Caudate nucleus (tissue), 63 donors: ENCODE measurements at places on chromosomes 2 and 18.

DNA sequence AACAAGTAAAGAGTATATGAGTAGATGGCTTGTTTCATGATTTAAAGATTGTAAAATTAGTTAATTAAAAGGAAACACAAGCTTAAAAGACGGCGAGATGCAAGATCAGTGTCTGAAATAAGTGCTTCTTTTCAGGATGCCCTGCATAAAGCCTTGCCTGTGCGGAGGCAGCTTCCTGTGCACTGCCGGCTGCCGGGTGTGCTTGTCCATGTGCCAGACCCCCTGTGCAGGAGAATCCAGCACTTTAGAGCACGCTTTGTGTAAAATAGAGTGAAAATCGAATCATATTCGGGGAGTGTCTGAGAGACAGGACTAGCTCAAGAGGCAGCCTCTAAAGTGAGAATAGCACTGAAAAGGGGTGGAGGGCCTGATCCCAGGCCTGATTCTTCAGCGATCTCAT, 154.7 kb downstream of the CHST9 start:
- DNase-seq, result no peak

DNA sequence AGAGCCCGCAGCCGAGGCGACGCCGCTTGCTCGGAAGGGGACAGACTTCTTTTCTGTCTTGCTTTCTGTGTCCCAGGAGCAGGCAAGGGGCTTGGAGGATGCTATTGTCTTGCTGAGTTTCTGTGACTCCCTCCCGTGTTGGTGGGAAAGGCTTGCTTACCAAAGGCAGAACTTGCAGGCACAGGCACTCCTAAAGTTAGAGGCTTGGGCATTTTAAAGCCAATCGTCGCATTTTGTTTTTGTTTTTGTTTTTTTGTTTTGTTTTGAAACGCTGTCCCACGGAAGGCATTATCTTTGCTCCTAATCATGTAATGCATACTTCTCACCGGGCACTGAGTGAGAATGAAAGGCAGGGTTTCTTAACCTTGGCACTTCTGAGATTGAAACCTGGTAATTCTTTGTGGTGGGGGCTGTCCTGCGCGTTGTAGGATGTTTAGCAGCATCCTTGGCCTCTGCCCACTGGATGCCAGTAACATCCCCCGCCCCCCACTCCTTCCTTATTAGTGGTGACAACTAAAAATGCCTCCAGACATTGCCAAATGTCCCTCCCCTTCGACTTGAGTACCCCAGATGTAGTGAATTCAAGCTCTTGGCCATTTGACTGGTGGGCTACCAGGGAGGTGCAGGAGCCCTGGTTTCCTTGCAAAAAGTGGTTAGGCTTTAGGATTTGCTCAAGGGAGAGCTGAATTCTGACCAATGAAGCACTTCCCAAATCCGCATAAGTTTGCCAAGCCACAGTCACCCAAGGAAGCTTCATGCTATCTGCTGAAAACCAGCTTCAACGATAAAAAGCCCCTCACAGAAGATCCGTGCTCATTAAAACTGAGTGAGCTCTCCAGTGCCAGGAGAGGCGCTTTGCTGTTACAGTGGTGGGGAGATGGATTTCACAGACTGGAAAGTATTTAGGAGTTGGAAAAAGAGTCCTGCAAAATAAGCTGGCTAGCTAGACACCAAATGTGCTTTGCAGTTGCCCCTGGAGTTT, 1.2 kb downstream of the ANTXR1 start:
- DNase-seq, result no peak

GRCh38 chr2:102790091-102790455, 28.2 kb downstream of the TMEM182 start:
- DNase-seq, result no peak

GRCh38 chr2:207185372-207185771, 19.6 kb upstream of the KLF7 start:
- DNase-seq, result no peak

GRCh38 chr18:40983835-40984234, 971.2 kb upstream of the PIK3C3 start:
- no peak for DNase-seq

DNA sequence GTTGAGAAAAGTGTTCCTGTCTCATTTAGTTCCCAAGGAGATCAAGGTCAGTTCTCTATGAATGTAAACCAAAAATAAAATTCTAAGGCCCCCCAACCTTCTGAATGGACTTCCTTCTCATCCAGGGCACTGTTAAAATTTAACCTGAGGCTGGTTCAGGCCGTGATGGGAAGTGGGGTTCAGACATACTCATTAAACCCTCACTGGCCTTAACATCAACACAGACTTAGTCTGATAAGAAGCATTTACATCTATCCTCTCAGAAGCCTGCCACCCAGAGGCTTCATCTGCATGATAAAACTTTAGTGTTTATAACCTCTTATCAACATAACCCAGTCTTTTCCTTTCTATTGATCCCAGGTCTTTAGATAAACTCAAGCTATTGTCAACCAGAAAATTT, 22.4 kb downstream of the ITSN2 start:
- DNase-seq, result no peak

- DNase-seq, result no peak
These were observed 137.5 kb downstream of the FMNL2 start for GRCh38 chr2:152472481-152472887.

DNA sequence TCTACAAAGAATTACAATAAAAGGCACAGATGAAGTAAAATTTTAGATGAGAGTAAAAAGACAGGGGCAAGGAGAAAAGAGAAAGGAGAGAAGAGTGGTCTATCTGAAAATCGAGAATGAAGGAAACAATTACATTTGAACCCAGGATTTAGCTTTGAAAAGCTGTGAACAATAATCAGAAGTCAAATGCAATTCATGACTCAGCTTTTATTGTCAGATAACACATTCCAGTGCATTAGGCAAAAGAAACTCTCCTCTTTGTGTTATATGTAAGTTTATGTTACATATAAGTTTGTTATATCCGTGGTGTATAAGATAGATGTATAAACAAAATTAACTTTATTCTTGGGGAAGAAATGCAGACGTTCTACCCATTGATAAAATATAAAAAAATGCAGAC, 284.5 kb downstream of the GBX2 start:
- DNase-seq, result no peak

DNA sequence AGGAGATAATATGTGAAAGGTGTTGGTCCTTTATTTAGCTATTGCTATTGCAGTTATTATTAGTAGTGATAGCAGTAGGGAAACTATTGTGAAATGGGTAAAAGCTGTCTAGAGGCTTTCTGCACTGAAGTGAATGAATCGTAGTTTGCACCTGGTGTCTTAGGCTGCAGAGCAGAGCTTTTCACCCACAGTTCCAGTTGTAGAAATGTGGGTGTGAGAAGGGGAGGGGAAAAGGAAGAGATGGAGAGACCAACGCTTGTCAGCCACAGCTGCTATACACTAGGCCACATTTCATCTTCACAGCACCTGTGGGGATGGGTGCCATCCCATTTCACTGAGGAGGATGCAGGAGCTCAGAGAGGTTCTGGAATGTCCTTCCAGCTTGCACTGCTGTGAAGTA, 50.0 kb downstream of the TRPM8 start:
- DNase-seq, result no peak

GRCh38 chr2:144468823-144469595, 50.9 kb downstream of the ZEB2 start:
- no peak for DNase-seq

GRCh38 chr18:23702606-23703005, 13.4 kb downstream of the LAMA3 start:
- DNase-seq, result no peak

GRCh38 chr2:84969511-84970209, 1.3 kb upstream of the KCMF1 start:
- no peak for DNase-seq

DNA sequence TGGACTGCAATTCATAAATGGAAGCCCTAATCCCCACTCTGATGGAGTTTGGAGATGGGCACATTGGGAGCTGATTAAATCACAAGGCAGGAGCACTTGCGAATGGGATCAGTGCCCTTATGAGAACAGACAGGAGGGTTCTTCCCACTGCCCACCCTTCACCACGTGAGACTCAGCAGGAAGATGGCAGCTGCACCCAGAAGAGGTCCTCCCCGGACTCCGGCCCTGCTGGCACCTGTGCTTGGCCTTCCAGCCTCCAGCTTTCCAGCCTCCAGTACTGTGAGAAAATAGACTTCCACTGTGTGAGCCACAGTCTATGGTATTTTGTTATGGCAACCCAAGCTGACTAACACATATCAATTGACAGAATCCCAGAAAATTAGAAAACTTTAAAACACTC, 267.6 kb upstream of the SALL3 start:
- no peak for DNase-seq

- no peak for DNase-seq
These were observed 74.7 kb downstream of the DPP4 start for GRCh38 chr2:161999321-161999720.

DNA sequence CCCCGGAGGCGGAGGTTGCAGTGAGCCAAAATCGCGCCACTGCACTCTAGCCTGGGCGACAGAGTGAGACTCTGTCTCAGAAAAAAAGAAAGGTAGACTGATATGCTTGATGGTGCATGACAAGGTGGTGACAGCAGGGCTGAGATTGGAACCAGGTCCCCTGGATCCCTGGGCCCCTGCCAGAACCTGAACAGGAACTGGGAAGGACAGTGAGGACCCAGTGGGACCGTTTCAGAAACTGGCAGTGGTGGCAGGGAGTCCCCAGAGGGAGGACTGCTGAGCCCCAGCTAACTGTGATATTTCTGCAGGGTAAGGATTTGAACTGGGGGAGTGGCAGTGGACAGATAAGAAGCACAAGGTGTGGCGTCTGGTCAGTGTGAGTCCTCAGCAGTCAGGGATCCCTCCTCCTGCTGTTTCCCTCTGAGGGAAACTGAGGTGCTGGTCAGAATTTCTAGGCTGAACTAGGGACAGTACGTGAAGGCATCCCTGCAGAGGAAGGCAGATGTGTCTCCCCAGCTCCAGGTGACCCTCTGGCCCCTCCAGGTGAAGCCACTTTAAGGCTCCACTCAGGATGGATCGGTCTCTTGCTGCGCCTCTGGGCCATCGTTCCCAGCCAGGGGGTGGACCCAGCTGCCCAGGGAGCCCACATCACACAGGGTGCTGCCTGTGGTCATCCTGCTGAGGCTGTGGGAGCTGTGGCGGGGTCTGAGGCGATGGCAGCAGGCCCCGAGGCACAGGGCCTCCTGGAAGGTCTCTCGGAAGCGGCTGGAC, 5.6 kb downstream of the NMUR1 start:
- DNase-seq, result no peak

DNA sequence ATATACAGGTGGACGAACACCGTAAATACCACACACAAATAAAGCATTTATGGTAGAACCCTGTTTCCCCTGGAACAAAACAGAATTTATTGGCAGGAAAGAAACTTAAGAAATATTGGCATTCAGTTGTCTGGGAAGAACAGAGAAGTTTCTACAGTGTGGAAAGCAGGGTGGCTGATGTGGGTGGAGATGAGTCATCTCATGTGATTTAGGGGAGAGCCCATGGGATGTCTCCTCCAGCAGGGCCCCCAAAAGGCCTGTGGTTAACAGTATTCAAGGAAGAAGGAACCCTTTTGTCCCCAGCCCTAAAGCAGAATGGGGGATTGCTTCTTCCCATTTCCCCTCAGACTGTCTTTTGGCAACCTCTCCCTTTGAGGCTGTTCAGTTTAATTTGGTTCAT, 24.2 kb downstream of the SIX3 start:
- DNase-seq, result no peak

DNA sequence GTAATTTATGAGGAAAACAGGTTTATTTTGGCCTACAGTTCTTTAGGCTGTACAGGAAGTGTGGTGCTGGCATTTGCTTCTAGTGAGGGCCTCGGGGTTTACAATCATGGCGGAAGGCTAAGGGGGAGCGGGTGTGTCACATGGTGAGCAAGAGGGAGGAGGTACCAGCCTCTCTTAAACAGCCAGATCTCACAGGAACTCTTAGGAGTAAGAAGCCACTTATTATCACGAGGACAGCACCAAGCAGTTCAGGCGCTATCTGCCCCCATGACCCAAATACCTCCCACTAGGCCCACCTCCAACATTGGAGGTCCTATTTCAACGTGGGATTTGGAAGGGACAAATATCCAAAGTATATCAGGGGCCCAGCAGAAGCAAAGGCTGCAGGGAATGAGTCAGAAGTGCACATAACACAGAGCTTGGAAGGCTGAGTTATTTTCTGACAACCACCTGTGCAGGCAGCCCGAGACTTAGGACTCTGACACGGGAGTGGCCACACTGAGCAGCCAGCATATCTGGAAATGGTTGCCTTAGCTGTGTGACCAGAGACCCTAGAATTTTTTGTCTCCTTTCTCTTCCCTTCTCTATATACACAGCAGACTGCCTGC, 170.9 kb downstream of the PRPF40A start:
- DNase-seq, result no peak

- no peak for DNase-seq
These were observed 111.6 kb downstream of the DYNAP start for GRCh38 chr18:54702686-54703085.

- no peak for DNase-seq
These were observed 64.7 kb downstream of the GYPC start for GRCh38 chr2:126720638-126721037.

DNA sequence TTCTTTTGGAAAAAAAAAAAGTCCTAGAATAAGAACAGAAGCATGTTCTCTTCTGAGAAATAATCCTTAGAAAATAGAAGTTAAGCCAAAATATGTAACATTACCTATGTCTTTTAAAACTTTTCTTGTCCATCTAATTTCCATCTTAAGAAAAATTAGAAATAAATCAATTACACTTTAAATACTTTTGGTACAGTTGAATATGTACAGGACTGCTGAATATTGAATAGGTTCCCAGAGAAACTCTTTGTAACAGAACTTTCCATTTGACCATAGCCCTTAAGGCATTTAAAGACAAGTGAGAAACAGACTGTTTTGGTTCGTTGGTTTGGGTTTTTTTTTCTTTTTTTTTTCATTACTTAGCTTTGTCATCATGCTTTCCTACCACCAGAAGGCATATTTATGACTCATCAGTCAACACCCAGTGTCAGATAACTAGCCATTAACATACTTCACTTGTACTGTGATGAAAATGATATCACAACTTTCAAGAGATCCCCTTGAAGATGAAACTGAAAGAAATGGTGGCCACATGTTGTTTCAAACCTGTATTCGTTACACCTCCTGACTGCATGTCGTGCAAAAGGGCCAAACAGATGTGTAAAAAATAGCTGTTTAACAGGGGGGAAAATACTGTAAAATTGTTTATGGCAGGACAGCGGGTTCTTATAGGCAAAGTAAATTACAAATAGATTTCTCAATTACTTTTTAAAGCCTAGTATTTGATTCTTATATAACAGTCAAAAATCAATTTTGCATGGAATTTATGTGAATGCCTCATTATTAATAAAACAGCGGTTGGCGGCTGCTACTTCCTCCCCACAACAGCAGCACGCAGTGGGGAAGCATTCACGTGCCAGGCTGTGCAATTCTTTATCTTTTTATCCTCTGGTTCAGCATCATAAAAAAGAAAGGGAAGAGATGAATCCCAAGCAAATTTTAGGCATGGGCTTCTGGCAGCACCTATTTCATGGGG, 280.7 kb upstream of the HNRNPA3 start:
- DNase-seq, result no peak

GRCh38 chr2:179106342-179106675, 56.4 kb upstream of the CCDC141 start:
- no peak for DNase-seq

DNA sequence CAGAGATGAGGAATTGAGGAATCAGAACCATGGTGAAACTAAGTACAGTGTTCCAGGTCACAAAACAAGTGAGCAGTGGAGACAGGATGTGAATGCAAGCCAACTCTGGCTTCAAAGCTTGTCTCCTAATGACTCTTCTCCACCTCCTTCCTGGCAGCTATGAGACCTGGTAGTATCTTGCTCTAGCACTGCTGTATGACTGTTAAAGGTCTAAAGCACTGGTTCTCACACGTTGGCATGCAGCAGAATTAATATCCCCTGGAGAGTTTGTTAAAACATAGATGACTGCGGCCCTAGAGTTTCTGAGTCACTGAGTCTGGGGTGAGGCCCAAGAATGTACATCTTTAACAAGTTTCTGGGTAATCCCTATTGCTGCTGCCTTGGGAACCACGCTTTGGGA, 63.3 kb downstream of the SUCLG1 start:
- no peak for DNase-seq
